ENCODE measurements at places on chromosomes 11 and 22.

- DNase-seq = no peak
Observed at GRCh38 chr22:27124351-27124966, 467.1 kb downstream of the MIAT start.

GRCh38 chr11:113474362-113475159, 637 bp downstream of the DRD2 start:
- peak; percentile 59 for DNase-seq

- DNase-seq = no peak
Observed at GRCh38 chr22:37623075-37624016, 14.7 kb downstream of the GGA1 start.

- DNase-seq = no peak
Observed at GRCh38 chr11:106642331-106642730, 375.9 kb downstream of the GUCY1A2 start.

- no peak for DNase-seq
Observed at GRCh38 chr11:9148727-9149126, 57.3 kb upstream of the SCUBE2 start.

DNA sequence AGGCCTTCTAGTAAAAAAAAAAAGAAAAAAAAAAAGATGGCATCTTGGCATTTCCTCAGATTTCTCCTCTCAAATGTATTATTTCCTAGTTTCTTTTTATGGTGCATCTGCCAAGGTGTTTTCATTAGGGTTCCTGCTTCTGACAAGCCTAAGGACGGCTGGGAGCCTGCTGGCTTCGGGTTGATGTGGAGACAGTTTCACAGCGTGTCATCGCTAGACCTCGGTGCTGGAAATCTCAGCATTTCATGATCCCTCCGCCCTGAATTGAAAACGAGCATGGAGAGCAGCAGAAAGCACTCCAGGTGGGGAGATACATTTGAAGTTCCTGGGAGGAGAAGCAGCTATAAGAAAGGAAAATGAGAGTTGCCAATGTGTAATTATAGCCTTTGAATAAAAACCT, 283.9 kb upstream of the CNTN5 start:
- no peak for DNase-seq

DNA sequence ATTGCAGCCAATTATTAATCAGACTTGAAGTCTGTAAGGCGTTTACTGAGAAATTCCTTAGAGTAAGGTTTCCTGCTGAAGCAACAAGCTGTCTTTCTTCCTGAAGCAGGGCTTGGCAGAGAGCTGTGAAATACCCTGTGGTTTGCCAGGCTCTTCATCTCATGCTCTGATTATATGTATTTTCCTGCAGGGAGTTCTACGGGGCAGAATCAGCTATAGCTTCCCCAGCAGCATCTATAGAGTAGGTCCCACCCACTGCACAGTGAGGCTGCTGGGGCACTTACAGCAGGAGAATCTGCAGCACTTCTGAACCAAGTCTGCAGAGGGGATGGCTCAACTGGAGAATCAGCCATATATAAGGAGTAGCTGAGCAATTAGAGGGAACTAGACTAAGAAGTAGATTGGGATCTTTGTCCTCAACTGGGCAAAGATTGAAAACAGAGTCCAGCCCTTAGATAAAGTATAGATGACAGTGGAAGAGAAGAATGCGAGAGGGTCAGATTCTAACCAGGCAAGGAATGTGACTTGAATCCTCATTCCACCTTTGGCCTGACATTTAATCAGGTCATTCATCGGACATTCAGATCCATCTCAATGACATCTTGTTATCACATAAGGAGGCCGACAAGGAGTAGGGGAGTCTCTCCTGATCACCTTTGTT, 37.6 kb downstream of the CNTF start:
- DNase-seq = no peak
